Left cardiac atrium (tissue), 4 donors: ENCODE measurements at places on chromosomes 2 and 18. TPM values are rescaled to one million over a fixed set of nuclear protein-coding genes. Genes with fewer than 3 reads are reported as not detected.

- no peak for DNase-seq
Measured at GRCh38 chr2:180706694-180707093, 273.7 kb upstream of the UBE2E3 start.

RESP18 gene
- total RNA-seq = not detected

- no peak for DNase-seq
Measured at GRCh38 chr2:12303181-12304030, 413.3 kb upstream of the TRIB2 start.

DNA sequence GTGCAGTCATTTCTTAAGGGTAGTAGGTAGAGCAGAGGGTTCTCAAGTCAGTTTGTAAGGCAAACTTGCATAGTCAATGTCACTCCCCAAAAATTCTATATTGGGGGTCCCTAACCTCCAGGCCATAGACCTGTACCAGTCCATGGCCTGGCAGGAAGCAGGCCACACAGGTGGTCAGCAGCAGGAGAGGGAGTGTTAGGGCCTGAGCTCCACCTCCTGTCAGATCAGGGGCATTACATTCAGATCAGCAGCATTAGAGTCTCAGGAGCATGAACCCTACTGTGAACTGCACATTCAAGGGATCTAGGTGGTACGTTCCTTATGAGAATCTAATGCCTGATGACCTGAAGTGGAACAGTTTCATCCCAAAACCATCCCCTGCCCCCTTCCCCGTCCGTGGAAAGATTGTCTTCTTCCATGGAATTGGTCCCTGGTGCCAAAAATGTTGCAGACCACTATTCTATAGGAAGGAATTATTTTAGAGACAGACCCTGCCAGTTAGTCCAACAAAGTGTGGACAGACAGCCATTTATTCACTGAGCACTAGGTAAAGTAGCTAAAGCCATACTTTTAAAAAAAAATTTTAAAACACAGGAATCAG is 6.7 kb downstream of the COA5 start:
- DNase-seq = no peak

DUSP2 gene
- 1.6 TPM for total RNA-seq
